ENCODE measurements at places on chromosomes 2 and 18.
A peak's percentile ranks its signal among the peaks of the same experiment; 100 is the strongest.

DNA sequence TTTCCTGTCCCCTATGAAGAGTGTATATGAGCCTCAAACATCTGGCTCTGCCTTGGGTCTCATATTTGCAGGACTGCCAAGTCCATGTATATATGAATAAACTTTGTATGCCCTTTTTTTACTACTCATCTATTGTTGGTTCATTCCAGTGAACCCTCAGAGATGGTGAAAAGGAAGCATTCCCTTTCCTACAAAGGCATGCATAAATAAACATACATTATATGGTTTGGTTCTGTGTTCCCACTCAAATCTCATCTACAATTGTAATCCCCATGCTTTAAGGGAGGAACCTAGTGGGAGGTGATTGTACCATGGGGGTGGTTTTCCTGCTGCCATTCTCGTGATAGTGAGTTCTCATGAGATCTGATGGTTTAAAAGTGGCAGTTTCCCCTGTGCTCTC is 534.2 kb downstream of the SPAG16 start:
- no peak for DNase-seq

GRCh38 chr2:173762221-173762620 is 203.0 kb downstream of the SP3 start:
- DNase-seq, result peak; percentile 32

- DNase-seq, result no peak
These were observed 88.6 kb downstream of the SLC5A7 start for GRCh38 chr2:108074946-108075345.

DNA sequence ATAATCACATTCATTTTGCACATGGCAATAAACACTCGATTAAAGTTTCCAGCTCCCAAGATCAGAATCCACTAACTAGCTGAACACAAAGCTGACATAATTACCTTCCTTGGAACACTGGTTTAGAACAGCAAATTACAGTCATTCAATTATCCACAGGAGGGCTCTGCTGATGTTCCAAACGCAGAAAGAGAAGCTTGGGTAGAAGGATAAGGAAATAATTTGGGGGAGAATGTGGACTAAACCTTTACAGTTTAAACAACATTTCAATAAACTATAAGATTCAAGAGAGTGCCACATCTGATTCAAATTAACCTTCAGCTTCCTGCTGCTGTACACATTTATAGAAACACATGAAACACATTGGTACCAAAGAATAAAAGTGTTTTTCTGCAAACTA is 67.8 kb upstream of the ARL4C start:
- DNase-seq, result no peak

Measured in common myeloid progenitor, CD34-positive (primary cell).